ENCODE measurements at places on chromosomes 7 and 10.

DNA sequence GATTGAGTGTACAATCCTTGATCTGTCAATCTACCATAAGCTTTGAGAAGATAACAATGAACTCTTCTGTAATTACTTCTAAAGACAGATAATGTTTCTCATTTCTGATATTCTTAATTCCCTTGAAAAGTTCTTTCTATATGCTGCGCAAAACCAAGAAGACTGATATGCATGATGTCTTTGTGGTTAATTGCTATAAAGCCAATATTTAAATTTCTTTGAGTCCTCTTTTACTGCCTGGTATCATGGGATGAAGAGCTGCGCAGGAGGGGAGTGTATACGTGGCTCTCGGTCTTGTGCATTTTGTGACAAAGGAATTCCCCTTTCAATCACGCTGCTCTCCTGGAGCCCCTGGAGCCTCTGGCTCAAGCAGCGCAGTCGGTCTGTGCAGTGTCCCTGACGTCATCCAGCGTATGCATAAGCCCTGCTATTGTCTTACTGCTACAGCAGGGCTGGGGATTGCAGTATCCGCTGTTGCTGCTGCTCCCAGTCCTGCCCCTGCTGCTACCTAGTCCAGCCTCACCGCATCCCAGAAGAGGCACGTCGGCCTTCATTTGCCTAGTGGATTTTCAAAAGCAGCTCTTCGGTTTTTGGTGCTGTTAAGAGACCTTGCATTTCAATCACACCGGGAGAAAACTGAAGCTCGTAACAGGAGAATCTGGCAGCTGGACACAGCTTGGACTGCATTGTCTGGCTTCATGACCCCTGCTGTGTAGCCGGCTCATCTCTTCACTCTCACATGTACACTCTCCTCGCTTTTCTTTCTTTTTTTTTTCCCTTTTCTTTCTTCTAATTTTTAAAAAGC, 66.7 kb downstream of the ST7 start:
- peak; percentile 83 for DNase-seq

DNA sequence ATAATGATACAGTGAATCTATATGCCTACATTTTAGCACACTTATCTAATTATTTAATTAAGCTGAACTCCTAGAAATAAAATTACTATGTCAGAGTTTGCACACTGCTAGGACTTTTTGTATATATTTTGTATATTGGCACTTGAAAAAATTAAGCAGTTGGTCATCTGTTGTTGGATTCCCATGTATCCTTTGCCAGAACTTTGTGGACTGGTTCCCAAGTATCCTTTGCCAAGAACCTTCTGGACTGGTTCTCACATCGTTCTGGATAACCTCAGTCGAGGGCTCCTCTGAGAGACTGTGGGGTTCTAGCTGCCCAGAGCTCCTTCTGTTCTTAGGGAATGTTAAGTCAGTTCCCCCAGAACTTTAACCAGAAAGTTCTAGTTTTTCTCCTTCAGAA, 108.8 kb upstream of the IFRD1 start:
- no peak for DNase-seq

DNA sequence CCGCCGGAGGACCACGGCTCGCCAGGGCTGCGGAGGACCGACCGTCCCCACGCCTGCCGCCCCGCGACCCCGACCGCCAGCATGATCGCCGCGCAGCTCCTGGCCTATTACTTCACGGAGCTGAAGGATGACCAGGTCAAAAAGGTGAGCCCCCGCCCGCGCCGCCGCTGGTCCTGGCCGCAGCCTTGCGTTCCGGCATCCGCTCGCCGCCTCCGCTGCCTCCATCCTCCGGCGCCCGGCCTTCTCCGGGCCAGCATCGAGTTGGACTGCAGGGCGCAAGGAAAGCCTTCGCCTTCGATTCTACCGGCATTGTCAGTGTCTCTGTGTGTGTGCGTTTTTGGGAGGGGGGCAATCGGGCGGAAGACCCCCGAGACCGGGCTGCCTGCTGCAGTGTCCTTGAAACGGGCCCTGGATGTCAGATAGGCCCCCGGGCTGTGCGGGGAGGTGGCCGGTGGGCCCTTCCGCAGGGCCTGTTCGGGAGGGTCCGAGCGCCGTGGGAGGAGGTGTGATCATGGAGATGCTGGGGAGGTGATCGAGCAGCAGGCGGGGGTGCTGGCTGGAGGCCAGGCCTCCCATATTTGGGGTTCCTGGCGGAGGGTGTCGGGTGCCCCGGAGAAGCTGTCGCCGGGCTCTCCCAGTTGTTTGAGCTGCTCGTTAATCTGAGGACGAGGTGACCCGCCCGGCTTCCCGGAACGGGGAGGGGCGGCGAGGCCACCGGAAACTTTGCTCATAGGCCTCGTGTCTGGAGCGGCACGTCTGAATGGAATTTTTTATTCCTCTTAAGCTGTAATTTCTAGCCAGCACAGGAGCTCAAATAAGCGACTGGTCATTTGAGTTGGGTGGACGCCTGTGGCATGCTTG, 40.8 kb downstream of the HK1 start:
- DNase-seq, result no peak

DNA sequence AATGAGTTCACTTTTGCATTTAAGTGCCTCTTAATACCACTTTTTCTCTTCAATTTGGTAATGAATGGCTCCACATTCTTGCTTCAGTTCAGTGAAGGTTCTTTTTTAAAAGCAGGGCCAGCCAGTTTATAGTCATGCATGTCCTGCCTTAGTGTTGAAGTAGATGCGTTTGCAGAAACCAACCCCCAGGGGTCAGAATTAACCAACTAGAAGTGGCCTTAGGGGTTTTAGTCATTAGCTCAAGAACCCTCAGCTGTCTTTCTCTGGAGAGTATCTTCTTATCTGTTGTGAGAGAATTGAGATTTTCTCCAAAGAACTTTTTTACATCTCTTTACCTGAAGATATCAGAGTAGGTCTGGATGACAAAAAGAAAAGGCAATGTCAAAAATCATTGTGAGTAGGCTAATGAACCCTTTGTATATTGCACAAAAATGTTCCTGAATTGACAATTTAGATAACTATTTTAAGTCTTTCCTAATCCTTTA, 82.2 kb downstream of the PIK3CG start:
- DNase-seq, result no peak

DNA sequence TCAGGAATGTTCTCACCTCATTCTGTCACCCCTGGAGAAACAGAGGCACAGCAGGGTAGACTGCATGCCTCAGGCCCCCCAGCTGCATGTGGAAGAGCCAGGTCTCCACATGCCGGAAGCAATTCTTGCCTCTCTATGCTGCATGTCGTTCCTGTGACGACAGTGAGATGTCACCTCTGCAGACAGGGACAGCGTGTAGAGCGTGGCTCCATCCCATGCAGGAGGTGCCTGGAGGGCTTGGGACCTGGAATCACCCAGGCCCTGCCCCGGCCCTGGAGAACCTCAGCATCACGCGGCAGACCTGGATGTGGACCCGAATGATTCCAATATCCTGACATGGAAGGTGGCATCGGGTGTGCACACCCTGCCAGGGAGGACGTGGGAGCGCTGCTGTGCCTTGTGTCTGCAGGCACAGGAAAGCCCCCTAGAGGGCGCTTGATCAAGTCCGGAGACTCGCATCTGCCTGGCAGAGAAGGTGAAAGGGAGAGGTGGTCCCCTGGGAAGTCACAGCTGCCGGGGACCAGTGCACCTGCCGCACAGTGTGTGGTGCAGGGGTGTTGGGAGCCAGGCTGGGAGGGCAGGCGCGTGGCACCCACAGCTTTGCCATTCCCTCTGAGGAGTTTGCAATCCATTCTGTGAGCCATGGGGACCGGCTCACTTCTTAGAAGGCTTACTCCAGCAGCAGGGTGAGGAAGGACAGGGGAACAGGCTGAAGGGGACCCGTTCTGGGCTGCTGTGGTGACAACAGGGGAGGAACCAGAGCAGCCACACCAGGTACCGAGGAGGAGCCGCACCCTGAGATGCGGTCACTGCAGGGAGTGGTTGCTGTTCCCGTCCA, 45.3 kb upstream of the EN2 start:
- peak; percentile 14 for DNase-seq

GRCh38 chr7:91206361-91206960, 57.8 kb upstream of the FZD1 start:
- no peak for DNase-seq

GRCh38 chr7:156840134-156840533, 52.8 kb downstream of the LMBR1 start:
- no peak for DNase-seq

DNA sequence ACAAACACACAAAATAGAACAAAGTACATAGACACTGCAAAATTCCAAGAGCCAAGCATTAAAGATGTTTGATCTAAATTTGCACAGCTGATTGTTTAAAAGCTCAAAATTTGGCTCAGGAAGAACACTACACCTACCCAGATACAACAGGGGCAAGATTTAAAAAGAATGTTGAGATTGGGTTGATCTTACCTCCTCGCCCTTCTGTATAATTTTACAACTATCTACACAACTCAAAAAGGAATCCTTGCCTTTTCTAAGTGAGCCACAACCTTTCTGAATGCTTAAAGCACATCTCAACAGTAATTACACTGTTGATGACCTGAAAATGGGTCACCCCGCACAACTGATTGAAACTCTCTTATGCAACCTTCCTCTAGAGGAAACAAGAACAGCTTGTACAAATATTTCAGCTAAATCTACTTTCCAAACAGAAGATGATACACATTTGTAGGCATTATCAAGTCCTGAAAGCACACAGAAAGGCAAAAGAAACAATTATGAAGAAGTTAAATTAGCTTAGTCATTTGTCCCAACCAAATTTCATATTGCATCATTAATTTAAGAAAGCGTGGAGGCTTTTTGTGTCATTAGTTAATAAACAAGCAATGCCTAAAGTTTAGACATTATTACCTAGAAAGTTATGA, 75.5 kb downstream of the UBE2H start:
- DNase-seq, result no peak

GRCh38 chr10:132249824-132250375, 57.9 kb downstream of the STK32C start:
- DNase-seq, result no peak
